Fibroblast of skin of left quadriceps (primary cell): ENCODE measurements at places on chromosomes 5 and 9.

DNA sequence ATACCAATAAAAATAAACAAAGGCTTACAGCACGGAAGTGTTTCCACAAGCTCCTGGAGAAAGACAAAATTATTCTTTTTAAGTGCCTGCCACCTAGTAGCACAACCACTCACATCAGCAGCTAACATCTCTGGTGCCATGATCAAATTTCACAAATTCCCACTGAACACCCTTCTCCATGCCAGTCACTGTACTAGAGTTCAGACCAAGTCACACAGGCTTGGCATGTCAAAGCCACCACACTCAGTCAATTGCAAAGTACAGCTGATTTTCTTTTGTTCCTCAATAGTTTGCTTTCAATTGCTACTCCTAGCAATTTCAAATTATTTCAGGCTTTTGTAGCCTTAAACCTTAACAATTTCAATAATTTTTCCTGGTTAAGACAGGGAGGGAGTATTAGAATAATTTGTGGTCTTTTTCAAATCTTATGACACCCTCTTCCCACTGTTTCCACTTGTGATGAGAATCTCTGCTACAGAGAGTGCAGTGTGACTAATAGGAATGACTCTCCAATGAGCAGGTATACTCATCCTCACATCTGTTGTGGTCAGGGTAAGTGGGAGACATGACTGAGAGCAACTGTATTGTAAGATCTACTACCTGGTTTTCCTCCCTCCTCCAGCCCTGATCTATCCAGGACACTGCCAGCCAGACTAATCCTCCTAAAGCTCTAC lies 46.2 kb downstream of the RNF145 start:
- peak; percentile 71 for DNase-seq

GRCh38 chr5:118597543-118597942 lies 390.8 kb downstream of the DTWD2 start:
- no peak for DNase-seq

DNA sequence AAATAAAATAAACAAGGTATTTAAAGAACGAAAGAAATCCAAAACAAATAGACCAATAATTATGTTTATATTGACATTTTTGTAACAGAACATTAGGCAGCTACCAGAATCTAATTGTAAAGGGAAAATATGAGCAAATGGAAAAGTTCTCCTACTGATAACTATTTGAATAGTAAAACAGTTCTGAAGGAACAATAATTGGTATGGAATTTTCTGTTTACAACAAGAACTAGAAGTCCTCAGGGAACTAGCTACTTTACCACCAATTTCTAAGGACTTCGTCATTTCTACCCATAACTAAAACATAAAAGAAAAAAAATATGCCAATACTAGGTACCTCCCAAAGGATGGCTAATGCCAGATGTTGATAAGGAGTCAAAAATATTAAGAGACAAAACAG lies 58.5 kb downstream of the AP3B1 start:
- DNase-seq, result no peak

- no peak for DNase-seq
These were observed 44.0 kb upstream of the RNU6ATAC start for GRCh38 chr9:134208310-134208841.

DNA sequence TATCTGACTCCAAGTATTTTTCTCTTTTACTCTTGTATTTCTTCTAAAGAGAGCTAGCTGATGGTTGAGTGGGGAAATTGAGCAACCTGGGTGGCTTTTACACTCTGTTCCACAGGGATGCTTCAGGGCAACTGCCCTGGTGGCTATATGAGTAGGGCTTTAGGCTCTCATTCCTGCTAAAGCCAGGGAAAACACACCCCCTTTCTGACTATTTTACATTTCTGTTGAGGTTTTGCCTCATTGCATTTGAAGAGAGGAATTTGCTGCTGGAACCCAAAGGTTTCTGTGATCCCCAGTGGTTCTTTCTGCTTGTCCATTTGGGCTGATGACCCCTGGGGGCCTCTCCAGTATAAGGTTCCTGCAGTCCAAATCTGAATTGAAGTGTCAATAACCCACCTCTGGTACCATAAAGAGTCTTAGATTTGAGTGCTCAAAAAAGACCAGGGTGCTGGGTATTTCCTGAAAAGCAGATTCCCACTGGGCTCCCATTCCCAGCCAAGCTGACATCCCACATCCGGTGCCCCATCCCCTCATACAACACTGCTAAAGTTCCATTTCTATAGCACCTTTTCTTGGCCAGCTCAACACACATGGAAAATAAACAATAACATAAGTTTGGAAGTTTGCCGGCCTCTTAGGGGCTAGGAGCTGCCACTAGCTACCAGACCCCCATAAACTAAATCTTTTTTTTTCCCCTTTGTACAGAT lies 59.5 kb downstream of the PAPPA start:
- no peak for DNase-seq

GRCh38 chr9:134403292-134403681 lies 77.0 kb downstream of the RXRA start:
- DNase-seq, result no peak

DNA sequence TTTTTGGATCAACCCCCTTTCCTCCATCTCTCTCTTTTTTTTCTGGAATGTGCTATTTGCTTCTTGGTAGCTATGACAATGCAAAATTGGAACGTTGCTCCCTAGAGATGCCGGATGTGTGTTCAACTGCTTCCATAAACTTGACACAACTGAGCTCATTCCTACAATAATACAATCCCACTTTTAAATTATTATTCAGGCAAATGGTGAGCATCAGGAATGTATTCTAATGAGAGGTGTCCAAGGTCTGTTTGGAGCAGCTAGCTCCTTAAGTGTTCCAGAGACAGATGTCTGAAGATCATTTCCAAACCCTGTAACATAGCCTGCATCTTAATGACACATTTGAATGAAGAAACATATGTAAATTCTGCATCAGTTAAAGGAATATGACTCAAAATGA lies 518.4 kb downstream of the TAF11L14 start:
- DNase-seq, result no peak

GRCh38 chr9:93151097-93151784 lies 17.2 kb upstream of the NINJ1 start:
- no peak for DNase-seq

DNA sequence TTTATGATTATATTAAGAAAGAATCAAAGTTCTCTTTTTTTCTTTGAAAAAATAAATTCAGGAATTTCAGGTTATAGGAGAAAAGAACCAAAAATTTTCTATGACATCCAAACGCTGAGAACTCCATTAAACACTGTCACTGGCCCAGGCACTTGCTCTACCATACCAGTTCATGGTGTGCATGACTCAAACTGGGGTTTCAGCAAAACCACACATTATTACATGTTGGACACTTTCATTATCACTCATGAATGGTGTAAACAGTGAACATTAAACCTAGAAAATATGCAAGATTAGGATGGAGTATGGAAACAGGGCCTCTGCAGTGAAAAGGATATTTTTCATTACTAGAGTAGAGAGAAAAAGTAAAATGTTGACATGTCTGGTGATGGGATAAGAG lies 369.9 kb upstream of the FAM174A start:
- no peak for DNase-seq

DNA sequence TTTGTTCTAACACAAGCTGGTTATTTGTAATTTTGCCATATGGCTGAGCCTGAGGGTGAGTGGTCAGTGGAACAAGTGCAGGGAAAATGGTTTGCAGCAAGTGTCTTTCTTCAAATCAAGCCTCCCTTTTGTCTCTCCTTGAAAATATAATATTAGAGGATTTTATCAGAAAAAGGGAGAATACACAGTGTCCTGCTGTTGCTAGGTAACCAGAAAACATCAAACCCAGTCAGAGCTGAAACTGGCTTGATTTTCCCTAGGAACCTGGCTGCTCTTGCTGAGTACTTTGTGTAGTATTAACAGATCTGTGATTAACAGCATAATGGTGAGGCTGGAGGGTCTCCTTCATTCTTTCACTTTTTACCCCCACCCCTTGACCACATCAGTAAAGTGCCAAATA lies 314.0 kb downstream of the ARHGEF28 start:
- DNase-seq, result no peak

DNA sequence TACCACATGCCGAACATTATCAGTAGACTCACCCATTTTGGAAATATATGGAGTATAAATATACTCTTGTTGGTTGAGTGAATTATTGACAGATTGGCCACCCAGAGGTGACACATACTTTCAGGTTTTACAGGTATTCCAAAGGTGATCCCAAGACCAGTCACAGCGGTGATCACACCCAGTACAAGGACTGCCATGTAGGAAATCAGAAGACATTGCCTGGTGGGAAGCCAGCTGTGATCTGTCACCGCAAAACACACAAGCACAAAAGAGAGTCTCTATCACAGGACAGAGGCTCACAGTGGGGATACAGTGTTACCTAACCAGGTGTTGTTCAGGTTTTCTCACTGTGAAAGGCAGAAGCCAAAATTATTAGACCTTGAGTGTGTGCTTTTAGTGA lies 15.8 kb downstream of the BTF3 start:
- no peak for DNase-seq

DNA sequence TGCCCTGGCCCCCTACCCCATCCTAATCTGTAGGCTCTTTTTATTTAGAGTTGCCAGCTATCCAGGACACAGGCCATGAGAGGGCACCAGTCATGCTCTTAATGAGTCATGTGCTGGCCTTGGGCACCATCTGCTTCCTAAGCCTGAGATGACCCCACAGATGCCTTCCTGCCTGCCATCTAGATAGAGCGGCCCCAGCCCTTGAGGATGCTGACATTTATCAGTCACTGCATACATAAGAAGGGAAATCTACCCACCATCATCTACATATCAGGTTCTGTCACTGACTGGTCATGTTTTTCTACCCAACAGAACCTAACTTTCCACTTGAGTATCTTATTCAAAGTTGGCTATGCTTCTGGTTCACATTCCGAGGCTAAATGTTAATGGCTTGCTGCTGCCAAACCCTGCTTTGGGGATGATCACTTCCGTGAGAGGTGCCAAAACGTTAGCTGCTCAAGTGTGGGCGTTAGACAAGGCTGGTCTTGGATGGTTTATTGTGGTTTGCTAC lies 49.9 kb upstream of the TTC23L start:
- DNase-seq, result no peak

DNA sequence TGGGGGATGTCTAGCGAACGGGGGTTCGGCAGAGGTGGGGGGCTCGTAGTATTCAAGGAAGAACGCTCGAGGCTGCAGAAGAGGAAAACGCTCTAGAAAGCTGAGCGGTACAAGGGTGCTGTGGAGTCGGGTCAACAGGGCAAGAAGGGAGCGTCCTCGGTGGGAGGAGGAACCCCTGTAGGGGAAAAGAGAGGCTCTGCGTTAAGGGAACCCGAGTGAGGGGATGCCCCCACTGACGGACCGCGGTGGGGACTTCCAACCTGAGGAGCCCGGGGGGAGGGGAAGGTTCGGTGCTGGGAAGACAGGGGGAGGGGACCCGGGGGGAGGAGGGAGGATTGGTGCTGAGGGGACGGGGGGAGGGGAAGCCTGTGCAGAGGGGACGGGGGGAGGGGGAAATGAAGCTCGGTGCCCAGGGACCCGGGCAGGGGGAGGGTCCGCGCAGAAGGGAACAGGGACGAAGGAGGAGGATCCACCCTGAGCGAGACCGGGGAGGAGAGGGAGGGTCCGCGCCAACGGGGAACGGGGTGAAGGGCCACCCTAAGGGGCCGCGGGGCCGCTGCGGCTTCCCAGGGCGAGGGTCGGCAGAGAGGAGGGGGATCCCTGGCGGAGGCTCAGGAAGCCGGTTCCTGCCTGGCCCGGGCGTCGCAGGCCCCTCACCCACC lies 621 bp downstream of the NR6A1 start:
- no peak for DNase-seq

- DNase-seq, result peak; percentile 33
These were observed 72.0 kb downstream of the CEP120 start for GRCh38 chr5:123351240-123351639.

GRCh38 chr5:169637085-169637548 lies at the start of gene DOCK2:
TSS of gene DOCK2 (plus strand) at chr5:169637275. CDS start at chr5:169637327, 52 bp downstream.
- DNase-seq, result no peak

DNA sequence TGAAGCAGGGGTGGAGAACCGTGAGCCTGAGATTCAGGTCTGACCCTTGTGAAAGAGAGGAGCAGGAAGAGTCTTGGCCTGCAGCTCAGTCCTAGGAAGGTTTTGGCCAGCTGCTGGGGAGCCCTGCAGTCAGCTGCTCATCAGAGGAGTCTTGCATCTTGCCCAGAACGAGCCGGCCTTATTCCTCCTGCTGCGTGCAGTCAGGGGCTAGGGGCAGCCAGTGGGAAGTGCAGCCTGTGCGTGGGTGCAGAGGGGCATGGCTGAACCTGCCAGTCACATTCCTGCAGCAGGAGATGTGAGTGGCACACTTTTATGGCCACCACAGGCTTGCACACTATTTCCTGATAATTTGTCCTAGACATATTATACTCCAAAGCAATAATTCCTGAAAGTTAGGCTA lies 278.7 kb downstream of the NPR3 start:
- DNase-seq, result no peak

- no peak for DNase-seq
These were observed 21.0 kb downstream of the IL7R start for GRCh38 chr5:35877655-35878054.

GRCh38 chr5:103033696-103034095 lies 86.2 kb downstream of the GIN1 start:
- no peak for DNase-seq

GRCh38 chr5:149697001-149697400 lies 33.1 kb upstream of the PPARGC1B start:
- DNase-seq, result no peak

- DNase-seq, result no peak
These were observed 248.2 kb downstream of the TRIM32 start for GRCh38 chr9:116935149-116935897.

DNA sequence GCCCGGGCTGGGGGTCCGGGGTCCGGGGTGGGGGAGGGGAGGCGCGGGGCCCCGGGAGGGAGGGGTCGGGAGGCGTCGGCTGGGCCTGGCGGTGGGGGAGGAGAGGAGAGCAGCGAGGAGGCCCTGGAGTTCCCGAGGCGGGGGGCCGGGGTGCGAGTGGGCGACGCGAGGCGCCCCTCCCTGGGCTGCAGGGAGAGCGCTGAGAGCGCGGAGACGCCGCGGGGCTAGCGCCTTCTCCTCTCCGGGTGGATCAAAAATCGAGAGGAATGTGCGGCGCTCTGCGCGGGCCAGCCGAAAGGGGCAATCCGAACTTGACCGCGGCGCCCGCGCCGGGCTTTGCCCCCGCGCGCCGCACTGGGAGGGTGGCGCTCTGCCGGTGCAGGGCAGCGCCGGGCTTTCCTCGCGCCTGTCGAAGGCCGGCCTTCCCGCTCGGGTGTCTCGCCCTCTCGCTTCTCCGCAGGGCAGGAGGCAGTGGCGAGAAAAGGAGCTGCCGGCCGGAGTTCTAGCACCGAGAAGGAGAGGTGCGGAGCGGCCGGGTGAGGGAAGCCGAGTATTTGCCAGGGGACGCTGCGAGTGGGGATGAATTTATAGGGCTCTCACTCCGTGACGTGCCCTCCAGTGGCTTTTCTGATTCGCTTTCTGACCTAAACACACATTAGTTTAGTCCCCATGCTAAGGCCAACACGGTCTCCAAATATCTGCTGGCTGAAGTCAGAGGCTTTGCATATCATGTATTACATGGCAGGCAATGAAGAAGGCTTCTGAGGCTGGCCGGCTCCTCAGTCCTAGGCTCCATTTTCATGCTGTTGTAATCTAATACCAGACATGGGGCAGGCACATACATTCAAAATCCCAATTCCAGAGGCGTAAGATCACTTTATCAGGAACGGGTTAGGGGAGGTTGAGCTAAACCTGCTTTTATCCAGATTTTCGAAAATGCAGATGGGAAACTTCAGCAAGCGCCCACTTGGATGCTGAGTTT lies 503 bp upstream of the GDNF start:
- DNase-seq, result no peak

- no peak for DNase-seq
These were observed 318.2 kb downstream of the PARP8 start for GRCh38 chr5:50984640-50985039.

GRCh38 chr9:15135164-15135792 lies 171.7 kb downstream of the TTC39B start:
- DNase-seq, result peak; percentile 82
